Psoas muscle (tissue), 8 donors: ENCODE measurements at places on chromosomes 3 and 15. TPM values are rescaled to one million over a fixed set of nuclear protein-coding genes. Genes with fewer than 3 reads are reported as not detected.

Gene CTXN2
- not detected for total RNA-seq

GRCh38 chr15:74427607-74428441 is 5.9 kb downstream of the SEMA7A start:
- H3K27me3 ChIP-seq: peaks cover 20% of the 10 kb centered on the region
- H3K4me1 ChIP-seq: peaks cover 3% of the 10 kb centered on the region
- no peak overlapping the region for H3K4me3 ChIP-seq
- no peaks in the 10 kb centered on the region for H3K36me3 ChIP-seq
- no peak for DNase-seq

GRCh38 chr3:123202451-123202850 is 708 bp downstream of the SEC22A start:
- peaks cover 7% of the 10 kb centered on the region for H3K36me3 ChIP-seq
- H3K27me3 ChIP-seq: no peaks in the 10 kb centered on the region
- peak overlapping the region; percentile 97 for H3K4me3 ChIP-seq
- H3K27ac ChIP-seq: peak overlapping the region; percentile 85
- peaks cover 5% of the 10 kb centered on the region for H3K4me1 ChIP-seq

GRCh38 chr3:153783106-153783505 is 338.1 kb upstream of the ARHGEF26 start:
- H3K27ac ChIP-seq: no peak overlapping the region
- no peak for DNase-seq
- H3K4me1 ChIP-seq: no peaks in the 10 kb centered on the region
- no peaks in the 10 kb centered on the region for H3K27me3 ChIP-seq
- no peaks in the 10 kb centered on the region for H3K36me3 ChIP-seq
- H3K4me3 ChIP-seq: no peak overlapping the region

Gene CCDC33
- total RNA-seq: not detected

- DNase-seq: no peak
- H3K27me3 ChIP-seq: no peaks in the 10 kb centered on the region
- H3K4me1 ChIP-seq: peaks cover 37% of the 10 kb centered on the region
- H3K36me3 ChIP-seq: peaks cover 5% of the 10 kb centered on the region
- no peak overlapping the region for H3K4me3 ChIP-seq
Measured at GRCh38 chr3:42668793-42669217, 15.3 kb downstream of the ZBTB47 start.

- H3K36me3 ChIP-seq: no peaks in the 10 kb centered on the region
- no peak overlapping the region for H3K4me3 ChIP-seq
- no peaks in the 10 kb centered on the region for H3K4me1 ChIP-seq
- no peaks in the 10 kb centered on the region for H3K27me3 ChIP-seq
Measured at GRCh38 chr3:59277816-59278215, 228.0 kb upstream of the CFAP20DC start.

DNA sequence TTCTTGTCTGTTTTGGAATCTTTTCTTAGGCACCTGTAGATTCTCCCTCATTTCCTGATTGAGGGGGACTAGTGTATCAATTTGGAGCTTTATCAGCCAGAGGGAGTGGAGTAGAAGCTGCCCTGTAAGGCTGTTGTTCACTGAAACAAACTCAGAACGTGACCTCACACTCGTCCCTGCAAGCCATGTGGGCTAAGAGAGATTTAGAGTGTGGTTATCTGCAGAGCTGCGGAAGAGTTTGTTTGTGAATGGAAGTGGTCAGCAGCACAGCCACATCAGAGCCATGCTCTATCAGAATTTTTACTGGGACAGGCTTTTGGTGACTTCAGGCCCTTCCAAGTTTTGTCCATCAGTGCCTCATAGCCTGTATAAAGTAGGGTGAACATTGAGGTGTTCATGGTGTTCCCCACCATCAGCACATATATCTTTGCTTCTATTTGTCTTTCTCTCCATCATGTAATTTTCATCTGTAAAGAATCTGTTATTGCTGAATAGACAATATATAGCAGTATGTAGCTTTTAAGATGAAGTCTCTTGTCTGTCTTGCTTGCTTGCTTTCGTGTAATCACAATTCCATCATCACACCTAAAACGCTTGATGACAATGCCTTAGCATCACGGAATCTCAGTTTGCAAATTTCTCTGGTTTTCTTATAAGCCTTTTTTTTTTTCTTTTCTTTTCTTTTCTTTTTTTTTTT is 37.0 kb downstream of the LARS2 start:
- no peaks in the 10 kb centered on the region for H3K27me3 ChIP-seq
- H3K36me3 ChIP-seq: peaks cover 43% of the 10 kb centered on the region
- DNase-seq: no peak
- H3K4me3 ChIP-seq: no peak overlapping the region
- H3K4me1 ChIP-seq: no peaks in the 10 kb centered on the region

GRCh38 chr15:69662645-69663000 is 210.0 kb downstream of the RPLP1 start:
- no peaks in the 10 kb centered on the region for H3K27me3 ChIP-seq
- H3K4me1 ChIP-seq: no peaks in the 10 kb centered on the region
- no peaks in the 10 kb centered on the region for H3K36me3 ChIP-seq
- no peak overlapping the region for H3K4me3 ChIP-seq

DNA sequence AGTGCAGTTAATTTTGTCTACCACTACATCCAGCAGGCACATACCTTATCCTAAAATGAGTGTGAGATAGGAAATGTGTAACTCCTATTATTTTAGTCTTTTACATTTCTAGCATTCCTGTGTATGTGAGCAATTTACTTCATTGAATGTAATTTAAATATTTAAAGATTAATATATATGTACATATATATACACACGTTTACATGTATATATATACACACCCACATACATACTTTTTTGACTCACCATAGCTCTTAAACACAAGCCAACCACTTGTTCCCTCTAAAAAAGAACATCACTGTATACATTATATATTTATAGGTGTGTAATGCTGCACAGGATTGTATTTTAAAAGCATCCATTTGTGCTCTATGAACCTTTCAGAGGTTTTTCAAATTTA is 425.6 kb upstream of the NECTIN3 start:
- no peak for DNase-seq
- H3K27ac ChIP-seq: no peak overlapping the region
- H3K4me3 ChIP-seq: no peak overlapping the region
- no peaks in the 10 kb centered on the region for H3K4me1 ChIP-seq
- no peaks in the 10 kb centered on the region for H3K27me3 ChIP-seq

DNA sequence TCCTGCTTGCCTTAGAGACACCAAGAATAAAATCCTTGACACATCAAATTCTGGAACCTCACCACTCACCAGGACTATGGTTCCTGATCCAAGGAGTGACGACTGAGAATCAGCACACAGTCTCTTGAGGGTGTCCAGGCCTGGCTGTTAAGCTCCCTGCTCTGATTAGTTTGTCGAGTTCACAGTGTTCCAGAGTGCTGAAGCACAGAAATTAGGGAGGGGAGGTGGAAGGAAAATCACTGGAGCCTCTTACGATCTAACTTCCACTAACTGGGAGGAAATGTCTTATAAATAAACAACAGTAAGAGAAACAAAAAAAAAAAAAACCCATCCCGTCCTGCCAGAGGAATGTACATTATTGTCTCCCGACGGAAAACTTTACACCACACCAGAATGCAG is 330.2 kb downstream of the TIGIT start:
- peaks cover 70% of the 10 kb centered on the region for H3K4me1 ChIP-seq
- peak; percentile 38 for DNase-seq
- peak overlapping the region; percentile 66 for H3K4me3 ChIP-seq
- peak overlapping the region; percentile 96 for H3K27ac ChIP-seq

DNA sequence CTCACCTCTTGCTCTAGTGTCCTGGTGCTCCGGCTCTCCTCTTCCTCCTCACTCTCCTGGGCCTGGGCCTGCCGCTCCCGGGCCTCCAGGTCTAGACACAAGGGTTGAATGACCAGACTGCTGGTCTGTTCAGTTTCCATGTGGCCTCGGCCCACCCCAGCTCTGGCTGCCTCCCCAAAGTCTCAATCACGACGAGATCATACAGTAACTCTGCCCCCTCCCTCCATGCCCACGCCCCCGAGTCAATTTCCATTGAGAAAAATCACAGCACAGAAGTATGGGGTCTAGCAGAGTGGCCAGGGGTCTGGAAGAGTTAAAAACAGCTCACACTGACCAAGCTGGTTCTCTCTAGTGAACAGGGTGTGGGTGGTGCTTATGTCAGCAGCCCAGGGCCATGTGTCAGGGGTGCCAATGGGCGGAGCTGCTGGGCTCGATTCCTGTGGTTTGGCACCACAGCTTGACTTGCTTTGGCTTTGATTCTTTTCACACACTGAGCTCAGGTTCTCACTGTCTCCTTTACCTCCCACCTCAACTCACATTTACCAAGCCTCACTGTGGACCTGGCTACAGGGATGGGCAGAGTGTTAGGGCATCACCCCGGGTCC is 6.9 kb downstream of the C15orf62 start:
- H3K27me3 ChIP-seq: no peaks in the 10 kb centered on the region
- no peak overlapping the region for H3K4me3 ChIP-seq
- peak overlapping the region; percentile 33 for H3K27ac ChIP-seq
- H3K4me1 ChIP-seq: peaks cover 8% of the 10 kb centered on the region
- H3K36me3 ChIP-seq: peaks cover 15% of the 10 kb centered on the region

- no peak overlapping the region for H3K4me3 ChIP-seq
- H3K4me1 ChIP-seq: peaks cover 11% of the 10 kb centered on the region
- no peaks in the 10 kb centered on the region for H3K36me3 ChIP-seq
- H3K27ac ChIP-seq: peak overlapping the region; percentile 5
Measured at GRCh38 chr15:101162701-101163483, 89.0 kb downstream of the CHSY1 start.

Gene ATP13A4
- not detected for total RNA-seq

GRCh38 chr3:138119423-138119766 is 4.0 kb upstream of the DZIP1L start:
- H3K27me3 ChIP-seq: no peaks in the 10 kb centered on the region
- no peaks in the 10 kb centered on the region for H3K36me3 ChIP-seq
- no peak overlapping the region for H3K4me3 ChIP-seq
- peaks cover 4% of the 10 kb centered on the region for H3K4me1 ChIP-seq
- no peak for DNase-seq

- H3K27me3 ChIP-seq: no peaks in the 10 kb centered on the region
- no peaks in the 10 kb centered on the region for H3K36me3 ChIP-seq
- H3K4me1 ChIP-seq: no peaks in the 10 kb centered on the region
Measured at GRCh38 chr3:190034446-190034845, 86.3 kb downstream of the P3H2 start.

DNA sequence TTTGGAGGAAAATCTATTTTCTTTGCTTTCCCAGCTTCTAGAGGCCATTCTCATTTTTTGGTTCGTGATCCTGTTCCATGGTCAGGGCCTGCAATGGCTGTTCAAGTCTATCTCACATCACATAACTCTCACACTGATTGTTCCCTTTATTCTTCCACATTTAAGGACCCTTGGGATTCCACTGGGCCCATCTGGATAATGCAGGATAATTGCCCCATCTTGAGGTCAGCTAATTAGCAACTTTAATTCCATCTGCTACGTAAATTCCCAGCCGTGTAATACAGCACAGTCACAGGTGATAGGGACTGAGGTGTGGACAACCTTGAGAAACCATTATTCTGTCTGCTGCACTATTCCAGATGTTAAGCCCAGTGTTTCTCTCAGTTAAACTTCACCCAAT is 311.6 kb upstream of the CNTN4 start:
- no peak overlapping the region for H3K4me3 ChIP-seq
- DNase-seq: no peak
- no peaks in the 10 kb centered on the region for H3K36me3 ChIP-seq
- no peaks in the 10 kb centered on the region for H3K4me1 ChIP-seq
- H3K27ac ChIP-seq: no peak overlapping the region

- H3K4me3 ChIP-seq: no peak overlapping the region
- H3K4me1 ChIP-seq: peaks cover 4% of the 10 kb centered on the region
- H3K36me3 ChIP-seq: no peaks in the 10 kb centered on the region
- DNase-seq: no peak
Measured at GRCh38 chr3:43640681-43641080, 18.9 kb upstream of the ANO10 start.
